ENCODE measurements at places on chromosomes 12 and 14.
A peak's percentile ranks its signal among the peaks of the same experiment; 100 is the strongest.

DNA sequence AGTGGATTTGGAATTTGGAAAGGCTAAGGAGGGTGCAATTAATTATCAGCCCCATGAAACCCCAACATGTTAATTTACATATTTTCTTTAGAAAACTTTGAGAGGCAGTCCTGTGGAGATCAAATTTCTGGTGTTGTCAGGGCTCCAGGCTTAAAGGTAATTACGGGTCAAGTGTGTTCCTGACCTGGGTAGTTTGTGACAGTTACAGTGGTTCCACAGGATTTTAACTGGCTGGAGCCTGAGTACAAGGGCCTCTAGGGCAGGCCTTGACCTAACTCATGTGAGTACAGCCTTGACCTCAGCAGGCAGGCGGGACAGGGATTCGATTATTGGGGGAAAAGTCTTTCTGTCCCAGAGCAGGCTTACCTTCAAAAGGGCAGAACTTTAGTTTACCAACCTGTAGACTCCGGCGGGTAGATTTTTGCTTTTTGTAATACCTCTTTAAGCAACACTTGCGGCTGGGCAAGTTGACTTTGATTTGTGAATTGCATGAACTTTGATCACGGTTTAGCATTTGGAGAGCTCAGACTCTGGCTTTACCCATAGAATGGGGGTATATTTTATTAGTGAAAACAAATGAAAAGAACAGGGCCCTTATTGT is 8.4 kb upstream of the PPTC7 start:
- no peak for DNase-seq

DNA sequence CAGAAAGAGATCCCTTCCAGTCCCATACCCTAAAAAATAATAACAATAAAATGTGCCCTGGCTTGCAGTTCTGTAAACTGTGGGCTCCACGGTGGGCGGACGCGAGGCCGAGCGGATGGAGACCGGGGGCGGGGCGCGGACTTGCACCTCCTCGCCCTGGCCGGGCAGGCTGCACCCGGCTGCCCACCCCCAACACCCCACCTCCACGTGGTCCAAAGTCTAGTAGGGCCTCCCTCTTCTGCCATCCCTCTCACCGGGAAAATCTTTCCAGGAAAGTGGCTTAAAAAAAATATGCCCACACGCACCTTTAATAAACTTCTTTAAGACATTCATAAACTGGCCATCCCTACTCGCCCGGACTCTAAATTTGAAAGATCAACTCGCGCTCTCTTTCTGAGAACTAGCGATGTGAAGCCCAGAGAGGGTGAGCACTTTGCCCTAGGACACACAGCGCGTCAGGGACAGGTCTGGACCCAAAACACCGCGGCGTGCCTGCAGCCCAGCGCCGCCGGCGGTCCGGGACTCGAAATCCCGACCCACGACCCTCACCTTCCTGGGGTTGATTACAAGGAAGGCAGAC is 1.9 kb upstream of the BCL11B start:
- DNase-seq: peak; percentile 52

DNA sequence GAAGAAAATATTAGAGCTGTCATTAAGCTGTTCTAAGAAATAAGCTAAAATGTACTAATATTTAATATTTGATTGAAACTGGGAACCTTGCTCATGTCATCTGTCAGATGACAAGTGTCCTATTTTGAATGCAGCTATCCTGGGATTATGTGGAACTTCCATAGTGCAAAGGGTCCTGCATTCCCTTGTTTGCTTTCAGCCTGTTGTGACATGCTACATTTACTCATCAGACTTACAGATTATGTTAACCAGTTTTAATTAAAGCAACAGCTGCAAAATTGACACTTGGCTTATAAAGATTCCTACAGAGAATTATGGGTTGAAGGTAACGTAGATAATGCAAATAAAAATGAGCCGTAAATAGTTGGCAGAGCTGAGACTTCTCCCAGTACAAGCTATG is 458.4 kb upstream of the RGS6 start:
- DNase-seq: no peak

GRCh38 chr12:129127771-129128170 is 274.5 kb downstream of the GLT1D1 start:
- no peak for DNase-seq

DNA sequence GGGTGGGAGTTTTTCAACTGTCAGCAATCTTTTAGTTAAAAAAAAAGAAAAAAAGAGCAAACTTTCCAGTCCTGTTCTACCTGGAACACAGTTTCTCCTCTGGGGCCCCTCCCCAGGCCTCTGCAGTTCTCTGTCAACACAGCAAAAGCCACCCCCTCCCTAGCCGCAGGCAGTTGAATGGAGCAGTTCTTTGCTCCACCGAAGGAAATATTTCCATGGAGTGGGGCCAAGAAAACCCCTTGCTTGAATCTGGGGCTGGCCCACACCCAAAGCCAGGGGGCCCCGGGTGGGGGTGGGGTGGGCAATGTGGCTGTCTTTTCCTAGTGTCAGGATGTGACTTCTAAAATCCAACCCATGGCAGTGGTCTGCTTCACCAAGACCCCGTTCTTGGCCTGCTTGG is 5.0 kb upstream of the MEG3 start:
- DNase-seq: no peak

- DNase-seq: no peak
Measured at GRCh38 chr14:54192610-54193009, 204.2 kb upstream of the CDKN3 start.

DNA sequence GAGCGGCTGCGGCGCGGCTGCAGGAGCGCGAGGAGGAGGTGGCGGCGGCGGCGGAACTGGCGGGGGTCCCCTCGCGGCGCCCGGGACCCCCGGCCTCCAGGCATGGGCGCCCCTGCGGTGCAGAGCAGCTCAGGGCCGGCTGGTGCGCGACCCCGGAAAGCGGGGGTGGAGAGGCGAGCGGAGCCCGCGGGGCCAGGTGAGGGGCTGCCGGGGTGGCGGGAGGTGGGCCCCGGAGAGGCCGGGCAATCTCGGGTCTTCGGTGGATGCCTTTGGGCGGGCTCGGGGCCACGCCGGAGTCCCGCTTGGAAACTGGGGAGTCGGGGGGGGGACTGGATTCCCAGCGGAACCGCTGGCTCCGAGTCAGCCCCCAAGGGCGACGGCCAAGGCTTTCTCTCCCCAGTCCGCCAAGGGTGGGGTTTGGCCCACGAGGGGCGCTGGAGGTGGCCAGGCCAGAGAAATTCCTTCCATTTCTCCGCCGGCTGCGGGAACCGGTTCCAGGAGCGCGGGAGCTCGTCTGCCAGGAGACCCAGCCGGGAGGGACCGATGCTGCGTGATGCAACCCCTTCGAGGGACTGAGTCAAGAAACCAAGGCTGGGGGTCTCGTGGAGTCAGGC is 13.9 kb upstream of the NR4A1 start:
- DNase-seq: no peak

All from CD8-positive, alpha-beta T cell (primary cell).